ENCODE measurements at places on chromosomes 2 and 18.

- peak; percentile 43 for DNase-seq
These were observed 33.9 kb downstream of the BMP10 start for GRCh38 chr2:68837164-68837860.

DNA sequence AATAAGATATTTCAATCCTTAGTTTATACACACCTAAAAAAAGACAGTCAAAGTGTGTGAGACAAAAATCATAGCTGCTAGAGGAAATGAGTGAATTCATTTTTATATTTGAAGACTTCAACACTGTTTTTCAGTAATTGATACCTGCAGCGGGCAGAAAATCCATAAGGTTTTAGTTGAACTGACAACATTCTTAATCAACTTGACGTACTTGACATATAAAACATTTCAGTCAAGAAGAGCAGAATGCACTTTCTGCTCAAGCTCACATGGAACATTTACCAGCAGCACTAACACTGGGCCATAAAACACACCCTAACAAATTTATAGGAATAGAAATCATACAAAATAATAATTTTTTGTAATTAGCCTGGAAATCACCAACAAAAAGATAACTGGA lies 959.6 kb upstream of the SOX11 start:
- DNase-seq: no peak

- peak; percentile 41 for DNase-seq
These were observed 130.9 kb upstream of the RAB12 start for GRCh38 chr18:8478166-8478967.

- no peak for DNase-seq
These were observed 65.9 kb upstream of the WIPF1 start for GRCh38 chr2:174663550-174663949.

GRCh38 chr2:71299507-71299906 lies 32.1 kb upstream of the ZNF638 start:
- peak; percentile 42 for DNase-seq

DNA sequence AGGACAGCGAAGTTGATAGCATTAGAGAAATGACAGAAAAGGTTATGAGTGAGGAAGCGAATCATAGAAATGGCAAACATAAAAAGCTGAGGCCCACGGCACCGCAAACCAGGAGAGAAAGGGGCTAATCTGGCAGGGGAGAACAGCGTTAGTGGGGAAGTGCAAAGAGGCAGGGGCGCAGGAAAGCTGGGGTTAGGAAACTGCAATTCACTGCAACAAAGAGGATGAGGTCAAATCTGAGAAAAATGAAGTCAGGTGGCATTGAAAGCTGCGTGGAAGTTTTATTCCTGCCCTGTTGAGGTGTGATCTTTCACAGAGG lies 653 bp upstream of the ABI2 start:
- no peak for DNase-seq

DNA sequence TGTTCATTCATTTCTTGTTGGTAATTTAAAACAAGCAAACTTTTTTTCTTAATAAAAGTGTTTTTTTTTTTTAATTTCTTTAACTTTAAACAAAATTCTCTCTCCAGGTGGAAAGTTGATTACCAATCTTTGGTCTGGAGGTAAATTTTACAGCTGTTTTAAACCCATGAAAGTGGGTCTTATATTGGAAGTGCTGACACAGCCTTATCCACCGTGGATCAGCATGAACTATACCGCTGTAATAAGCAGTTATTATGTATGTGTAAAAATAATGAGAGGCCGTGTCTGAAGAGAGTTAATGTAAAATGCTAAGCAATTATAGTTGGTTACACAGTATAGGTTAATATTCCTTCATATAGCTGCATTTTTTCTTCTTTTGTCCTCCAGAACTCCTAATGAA lies 378.1 kb upstream of the ATP5MC3 start:
- no peak for DNase-seq

DNA sequence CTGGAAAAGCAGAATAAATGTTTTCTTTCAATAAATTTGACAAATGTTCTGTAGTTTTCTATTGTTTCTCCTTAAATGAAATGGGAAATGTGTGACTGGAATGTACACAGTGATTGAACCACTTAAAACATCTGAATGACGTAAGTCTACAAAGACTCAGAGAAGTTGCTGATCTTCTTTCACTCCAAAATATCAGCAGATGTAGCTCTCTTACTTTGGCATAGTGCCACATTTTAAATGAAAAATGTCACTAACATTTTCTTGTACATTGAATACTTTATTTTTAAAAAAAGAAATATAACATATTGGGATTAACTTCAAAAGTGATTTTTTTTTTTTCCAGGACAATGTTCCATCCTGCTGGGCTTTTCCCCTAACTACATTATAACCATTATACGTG lies 565.6 kb downstream of the TMEM182 start:
- DNase-seq: no peak

DNA sequence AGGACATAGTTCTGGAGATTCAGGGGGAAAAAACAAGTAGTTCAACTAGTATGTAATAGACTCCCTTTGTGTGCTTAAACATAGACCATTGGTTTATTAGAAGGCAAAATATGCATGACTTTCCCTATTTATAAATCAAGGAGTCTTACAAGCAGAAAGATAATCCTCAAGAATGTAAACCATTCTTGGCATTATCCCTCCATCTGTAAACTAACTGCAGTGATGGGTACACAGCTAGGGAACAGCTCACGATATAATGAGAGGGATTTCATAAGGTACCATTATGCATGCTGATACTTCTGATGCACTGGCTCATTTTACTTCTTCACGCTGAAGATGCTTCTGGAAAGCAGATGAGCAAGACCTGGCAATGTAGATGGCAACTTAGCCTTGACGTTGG lies 878 bp downstream of the FBXO15 start:
- DNase-seq: no peak

GRCh38 chr2:170576296-170576695 lies 138.8 kb upstream of the SP5 start:
- DNase-seq: no peak

DNA sequence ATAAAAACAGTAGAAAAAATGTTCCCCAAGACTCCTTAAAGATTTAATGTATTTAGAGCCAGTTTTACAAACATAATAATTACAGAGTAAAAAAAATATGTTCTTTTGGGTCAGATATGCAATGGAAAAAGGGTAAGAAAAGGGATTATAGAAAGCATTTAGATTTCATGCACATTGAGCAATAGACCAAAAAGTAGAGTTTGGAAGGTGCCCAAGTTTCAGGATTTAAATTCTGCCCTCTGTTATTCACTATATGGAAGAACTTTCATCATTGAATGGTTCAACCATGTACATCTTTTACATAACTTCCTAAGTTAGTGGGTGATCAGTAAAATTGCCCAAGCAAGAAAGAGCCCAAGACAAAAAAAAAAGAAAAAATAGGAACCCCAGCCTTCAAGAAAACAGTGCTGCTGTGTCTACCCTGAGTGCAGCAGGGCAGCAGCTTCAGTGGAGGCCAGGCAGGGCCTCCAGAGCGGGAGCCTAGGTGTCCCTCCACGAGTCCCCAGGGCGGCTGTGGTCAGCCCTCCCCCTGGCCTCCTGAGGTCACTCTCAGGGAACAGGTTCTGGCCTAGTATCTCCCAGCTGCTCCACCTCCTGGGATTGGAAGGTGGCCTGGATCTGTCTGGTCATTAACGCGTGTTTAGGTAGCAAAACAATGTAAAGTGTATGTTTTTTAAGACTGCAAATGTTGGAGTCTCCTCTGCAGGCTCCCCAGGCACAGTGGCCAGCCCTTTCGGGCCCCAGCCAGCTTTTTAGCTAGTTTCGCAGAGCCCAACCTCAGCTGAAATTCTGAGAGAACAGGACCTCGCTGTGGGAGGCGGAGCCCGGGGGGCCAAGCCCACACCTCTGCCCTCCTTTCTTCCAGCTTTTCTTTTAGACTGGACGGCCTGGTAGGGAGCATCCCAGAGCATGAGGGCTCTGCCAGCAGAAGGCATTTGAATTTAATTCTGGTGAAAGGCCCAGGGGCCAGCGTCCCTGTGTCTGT lies 77.3 kb downstream of the TEX51 start:
- DNase-seq: no peak

- DNase-seq: no peak
These were observed 79.2 kb upstream of the CDH2 start for GRCh38 chr18:28256166-28256565.

- no peak for DNase-seq
These were observed 791.7 kb downstream of the DPP10 start for GRCh38 chr2:115234186-115234585.

- DNase-seq: no peak
These were observed 291.2 kb upstream of the DDX18 start for GRCh38 chr2:117523267-117523666.

DNA sequence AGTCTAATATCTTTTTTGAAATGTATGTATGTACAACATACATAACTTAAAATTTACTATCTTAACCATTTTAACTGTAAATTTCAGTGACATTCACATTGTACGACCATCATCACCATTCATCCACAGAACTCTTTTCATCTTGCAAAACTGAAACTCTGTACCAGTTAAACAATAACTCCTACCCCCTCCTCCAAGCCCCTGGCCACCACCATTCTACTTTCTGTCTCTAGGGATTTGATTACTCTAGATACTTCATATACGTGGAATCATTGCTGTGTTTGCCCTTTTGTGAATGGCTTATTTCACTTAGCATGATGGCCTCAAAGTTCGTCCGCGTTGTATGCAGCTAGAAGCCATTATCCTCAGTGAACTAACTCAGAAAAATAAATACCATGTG lies 217.0 kb downstream of the METTL4 start:
- DNase-seq: no peak

GRCh38 chr2:155675920-155676319 lies 656.6 kb downstream of the NR4A2 start:
- no peak for DNase-seq

- no peak for DNase-seq
These were observed 32.8 kb upstream of the MC5R start for GRCh38 chr18:13791181-13791580.
